Mammary epithelial cell (primary cell): ENCODE measurements at places on chromosomes 7 and 10. TPM values are rescaled to one million over a fixed set of nuclear protein-coding genes. Genes with fewer than 3 reads are reported as not detected.

The ZNHIT1 gene
- 62.8 and 70.2 TPM in 2 replicates for total RNA-seq

The FAM13C gene
- 0.80 and 2.1 TPM in 2 replicates for total RNA-seq

The DNAAF5 gene
- 23.2 and 34.0 TPM in 2 replicates for total RNA-seq

The LBX1 gene
- not detected for total RNA-seq

The TMEM236 gene
- total RNA-seq: 0.17 TPM

The NRAP gene
- not detected for total RNA-seq

The AHR gene
- 478 TPM for total RNA-seq

The TBX20 gene
- not detected in 2 replicates for total RNA-seq

The CDHR3 gene
- 1.7 and 3.4 TPM in 2 replicates for total RNA-seq

The OR6V1 gene
- total RNA-seq: not detected in 2 replicates

The ATRNL1 gene
- total RNA-seq: 0.50 TPM

The PNLIPRP2 gene
- total RNA-seq: not detected in 2 replicates
